ENCODE measurements at places on chromosomes 6 and 20.

GRCh38 chr6:165889636-165890403 is 226.8 kb upstream of the PDE10A start:
- DNase-seq: no peak

GRCh38 chr6:135789375-135790050 is 62.0 kb upstream of the PDE7B start:
- DNase-seq: no peak

DNA sequence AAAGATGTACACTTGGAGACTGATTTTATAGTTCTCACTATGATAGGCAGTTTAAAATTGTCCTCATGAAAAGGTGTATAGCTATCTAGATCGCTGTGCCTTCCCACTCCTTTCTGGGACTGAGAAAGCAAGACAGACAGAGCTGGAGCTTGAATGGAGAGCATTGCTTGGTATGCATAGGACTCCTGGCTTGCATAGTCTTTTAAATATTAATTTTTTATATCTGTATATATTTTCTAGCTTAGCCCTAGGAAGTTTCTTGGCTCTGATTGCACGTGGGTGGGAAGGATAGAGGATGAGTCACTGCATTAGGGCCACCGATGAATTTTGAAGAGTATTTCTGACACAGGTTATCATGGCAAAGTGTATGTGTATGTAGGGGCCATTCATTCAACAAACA is 150.0 kb upstream of the SPACA1 start:
- DNase-seq: no peak

- no peak for DNase-seq
Measured at GRCh38 chr20:55103188-55103587, 627.8 kb downstream of the DOK5 start.

DNA sequence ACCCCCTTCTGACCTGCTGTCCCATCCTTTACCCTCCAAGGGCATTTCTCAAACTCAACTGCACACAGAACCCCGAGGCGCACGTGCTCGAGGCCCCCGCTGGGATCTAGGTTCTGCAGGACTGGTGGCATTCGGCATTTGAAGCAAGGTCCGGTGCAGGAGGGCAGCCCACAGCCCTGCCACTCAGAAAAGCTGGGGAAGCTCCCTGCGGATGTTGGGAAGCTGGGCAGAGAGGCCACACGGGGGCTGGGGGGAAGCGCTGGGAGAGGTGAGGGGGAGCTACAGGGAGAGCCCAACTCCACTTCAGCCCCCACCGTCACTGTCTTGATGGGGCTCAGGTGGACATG is 51.2 kb upstream of the SLCO4A1 start:
- DNase-seq: no peak

DNA sequence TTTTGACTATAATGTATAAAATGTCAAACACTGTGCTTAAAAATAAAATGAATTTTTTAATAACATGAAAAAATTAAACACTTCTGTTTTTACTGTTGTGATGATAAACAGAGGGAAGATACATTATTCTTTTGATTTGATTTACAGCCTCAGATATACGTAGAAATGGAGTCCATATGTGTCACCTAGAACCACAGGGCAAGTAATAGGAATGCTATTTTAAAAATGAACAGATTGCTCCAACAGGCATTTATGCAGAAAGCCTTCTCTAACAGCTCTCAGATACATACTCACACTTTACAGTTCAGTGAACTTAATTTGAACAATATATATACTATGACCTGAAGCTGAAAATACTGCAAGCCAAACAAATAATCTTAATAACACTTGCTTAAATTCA is 1551.0 kb downstream of the GRIK2 start:
- DNase-seq: peak; percentile 58

DNA sequence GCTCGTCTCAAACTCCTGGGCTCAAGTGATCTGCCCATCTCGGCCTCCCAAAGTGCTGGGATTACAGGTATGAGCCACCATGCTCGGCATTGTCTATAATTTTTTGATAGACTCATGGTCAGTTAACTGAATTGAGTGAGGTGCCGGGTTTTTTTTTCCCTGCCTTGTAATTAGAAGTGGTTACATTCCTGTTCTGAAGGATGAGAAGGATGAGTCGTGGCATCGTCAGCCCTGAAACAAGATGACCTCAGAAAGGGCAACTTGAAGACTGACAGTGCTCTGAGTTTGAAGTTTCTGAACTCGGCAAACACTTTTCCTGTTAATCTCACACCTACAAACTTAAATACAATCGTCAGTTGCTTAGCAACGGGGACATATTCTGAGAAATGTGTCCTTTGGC is 158.7 kb upstream of the PDE10A start:
- DNase-seq: no peak

DNA sequence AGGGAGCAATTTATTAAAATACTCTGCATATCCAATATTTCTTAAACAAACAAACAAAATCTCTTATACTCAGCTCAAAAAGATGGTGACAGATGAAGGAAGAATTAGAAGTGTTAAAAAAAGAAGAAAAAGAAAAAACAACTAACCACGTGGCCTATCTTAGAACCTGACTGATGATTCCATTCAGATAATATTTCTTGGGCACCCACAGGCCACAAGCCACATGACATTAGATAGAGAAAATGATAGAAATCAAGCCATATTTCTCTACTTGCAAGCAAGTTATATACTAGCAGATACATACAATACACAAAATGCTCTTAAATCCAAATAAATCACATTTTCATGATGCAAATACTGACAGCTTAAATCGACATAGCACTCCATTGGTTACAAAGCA is 14.5 kb upstream of the RAMACL start:
- no peak for DNase-seq

- no peak for DNase-seq
Measured at GRCh38 chr6:22849921-22850320, 280.6 kb downstream of the HDGFL1 start.

- DNase-seq: peak; percentile 40
Measured at GRCh38 chr6:38572186-38572813, 67.4 kb downstream of the BTBD9 start.

DNA sequence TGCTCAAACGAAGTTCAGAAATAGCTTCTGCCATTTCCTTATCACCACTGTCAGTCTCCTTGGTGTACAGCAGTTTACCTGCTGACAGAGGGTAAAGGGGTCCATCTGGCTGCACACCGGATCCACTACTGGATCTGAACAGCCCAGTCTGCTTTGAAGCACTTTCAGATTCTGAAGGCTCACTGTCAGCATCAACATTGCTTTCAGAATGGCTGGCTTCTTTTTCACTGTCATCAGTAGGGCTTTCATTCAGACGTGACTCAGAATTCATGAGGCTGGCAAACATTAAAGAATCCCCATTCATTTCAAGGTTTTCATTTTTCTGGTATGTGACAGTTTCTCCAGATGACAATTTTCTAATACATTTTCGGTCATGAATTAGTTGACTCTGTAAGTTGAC is 21.0 kb upstream of the PNISR start:
- DNase-seq: no peak

- no peak for DNase-seq
Measured at GRCh38 chr6:109336221-109336961, 45.9 kb downstream of the CD164 start.

- DNase-seq: no peak
Measured at GRCh38 chr6:169807229-169807628, 55.8 kb downstream of the ERMARD start.

DNA sequence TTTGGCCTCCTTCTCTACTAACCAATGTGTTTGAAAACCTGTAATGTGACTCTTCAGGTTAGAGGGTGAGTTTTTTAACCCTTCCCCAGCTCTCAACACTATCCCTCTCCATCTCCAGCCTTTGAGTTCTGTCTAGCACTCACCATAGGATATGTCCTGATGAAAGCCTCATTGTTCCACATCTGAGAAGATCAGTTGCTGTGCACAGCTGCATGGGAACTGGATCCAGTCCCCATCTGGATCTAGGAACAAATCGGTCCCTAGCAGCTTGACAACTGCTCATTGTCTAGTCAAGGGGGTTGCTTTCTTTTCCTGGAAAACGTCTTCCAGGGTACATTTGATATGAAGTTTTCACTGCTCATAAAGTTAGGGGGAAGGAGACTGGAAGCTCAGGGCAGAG is 45.4 kb upstream of the AGPAT4 start:
- DNase-seq: no peak

GRCh38 chr6:37129566-37129965 is 40.4 kb upstream of the PIM1 start:
- no peak for DNase-seq

DNA sequence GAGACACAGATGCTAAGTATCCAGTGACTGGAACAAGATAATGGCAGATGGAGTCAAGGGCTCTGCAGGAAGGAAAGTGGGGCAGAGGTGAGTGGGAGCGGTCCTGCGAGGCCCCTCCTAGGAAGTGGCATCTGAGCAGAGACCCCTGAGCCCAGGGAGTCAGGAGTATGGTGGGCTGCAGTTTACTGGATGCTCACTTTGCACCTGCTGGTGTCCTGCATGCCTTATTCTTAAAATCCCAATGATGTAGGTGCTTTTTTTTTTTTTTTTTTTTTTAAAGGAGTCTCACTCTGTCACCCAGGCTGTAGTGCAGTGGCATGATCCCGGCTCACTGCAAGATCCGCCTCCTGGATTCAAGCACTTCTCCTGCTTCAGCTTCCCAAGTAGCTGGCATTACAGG is 5.6 kb downstream of the CEBPB start:
- peak; percentile 91 for DNase-seq

DNA sequence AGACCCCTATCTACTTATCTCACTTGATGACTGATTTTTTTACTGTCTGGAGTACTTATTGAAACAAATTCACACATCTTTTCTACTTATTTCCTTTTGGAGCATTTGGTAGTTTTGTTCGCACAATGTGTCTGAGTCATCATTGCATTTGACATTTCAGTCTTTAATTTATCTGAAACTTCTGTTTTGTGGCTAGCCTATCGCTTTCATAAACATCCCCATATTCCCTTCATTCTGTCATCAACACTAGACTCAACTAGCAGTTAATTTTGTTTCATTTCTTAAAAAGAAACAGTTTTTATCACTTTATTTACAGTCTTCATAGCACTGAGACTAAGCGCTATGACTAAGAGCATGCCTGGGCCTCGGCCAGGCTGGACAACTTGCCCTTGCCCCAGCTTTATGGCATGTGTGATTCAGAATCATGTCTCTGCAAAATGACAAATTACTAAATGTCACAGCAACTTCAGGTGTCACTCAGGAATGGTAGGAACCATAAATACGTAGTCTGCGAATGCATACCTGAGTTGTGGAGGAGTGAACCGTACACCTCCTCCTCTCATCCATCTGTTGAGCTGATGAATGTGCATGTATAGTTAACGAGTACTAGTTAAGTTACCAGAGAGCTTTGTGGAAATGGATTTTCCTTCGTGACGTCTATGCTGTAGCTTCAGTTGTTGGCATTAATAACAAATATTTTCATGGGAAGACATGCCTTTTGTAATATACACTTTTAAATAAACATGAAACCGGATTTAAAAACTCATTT is 16.2 kb downstream of the L3MBTL3 start:
- no peak for DNase-seq

All from NCI-H2171 treated with DMSO at 0.1 percent for 48 hours (cell line).